ENCODE measurements at places on chromosomes 5 and 9.
A peak's percentile ranks its signal among the peaks of the same experiment; 100 is the strongest.

GRCh38 chr5:74767579-74767913 is 497 bp downstream of the NSA2 start:
- peak; percentile 12 for DNase-seq

GRCh38 chr5:140301136-140301535 is 1.8 kb downstream of the PFDN1 start:
- no peak for DNase-seq

DNA sequence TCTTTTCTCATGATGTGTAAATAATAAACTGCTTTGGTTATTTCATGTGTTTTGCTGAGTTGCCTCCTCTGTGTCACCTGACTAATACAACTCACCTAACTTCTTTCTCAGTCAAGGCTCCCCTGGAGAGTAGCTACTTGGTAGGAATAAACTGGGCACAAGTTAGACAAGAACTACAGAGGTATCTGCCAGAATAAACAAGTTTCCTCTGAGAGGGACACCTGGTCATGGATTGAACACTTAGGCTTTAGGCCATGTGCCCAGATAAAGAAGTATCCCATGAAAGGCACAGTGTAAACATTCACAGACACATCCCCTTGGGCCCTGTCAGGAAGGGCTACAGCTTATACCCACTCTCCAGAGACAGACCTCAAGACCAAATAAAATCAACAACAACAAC is 532.5 kb downstream of the KIF4B start:
- DNase-seq: no peak

- DNase-seq: no peak
These were observed 15.7 kb upstream of the STARD4 start for GRCh38 chr5:111528056-111528455.
